ENCODE measurements at places on chromosomes 7 and 10.

- DNase-seq: no peak
These were observed at the start of gene ZNF316 for GRCh38 chr7:6636741-6637543. Gene ZNF316, plus strand, starts transcription at chr7:6637318. Its CDS starts 5,092 bp downstream, at chr7:6642410.

DNA sequence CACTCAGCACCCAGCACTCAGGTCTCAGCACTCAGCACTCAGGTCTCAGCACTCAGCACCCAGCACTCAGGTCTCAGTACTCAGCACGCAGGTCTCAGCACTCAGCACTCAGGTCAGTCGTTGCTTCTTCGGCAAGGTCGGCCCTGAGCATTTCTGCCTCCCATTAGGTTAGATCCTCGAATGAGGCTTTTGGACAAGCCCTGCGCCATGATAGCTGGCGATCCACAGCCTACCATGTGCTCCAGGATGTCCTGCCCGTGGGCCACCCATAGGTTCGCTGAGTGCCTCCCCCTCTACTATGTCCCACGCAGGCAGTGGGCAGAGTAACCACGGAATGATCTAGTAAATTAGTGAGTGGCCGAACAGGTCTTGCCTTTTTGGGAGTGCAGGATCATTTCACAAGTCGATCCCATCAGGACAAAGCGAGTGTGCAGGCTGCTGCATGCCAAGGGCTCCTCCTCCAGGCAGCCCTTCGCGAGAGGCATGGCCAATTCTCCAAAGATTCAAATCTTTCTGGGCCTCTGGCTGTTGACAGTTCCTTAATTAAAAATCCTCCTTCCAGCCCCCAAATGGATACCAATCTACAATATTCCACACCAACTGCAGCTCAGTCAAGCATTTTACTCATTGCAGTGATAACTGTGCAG is 206.3 kb downstream of the ADARB2 start:
- no peak for DNase-seq

- DNase-seq: no peak
These were observed 13.6 kb downstream of the SNX10 start for GRCh38 chr7:26305090-26305868.

- no peak for DNase-seq
These were observed 283.8 kb downstream of the CDK14 start for GRCh38 chr7:90879924-90880323.

DNA sequence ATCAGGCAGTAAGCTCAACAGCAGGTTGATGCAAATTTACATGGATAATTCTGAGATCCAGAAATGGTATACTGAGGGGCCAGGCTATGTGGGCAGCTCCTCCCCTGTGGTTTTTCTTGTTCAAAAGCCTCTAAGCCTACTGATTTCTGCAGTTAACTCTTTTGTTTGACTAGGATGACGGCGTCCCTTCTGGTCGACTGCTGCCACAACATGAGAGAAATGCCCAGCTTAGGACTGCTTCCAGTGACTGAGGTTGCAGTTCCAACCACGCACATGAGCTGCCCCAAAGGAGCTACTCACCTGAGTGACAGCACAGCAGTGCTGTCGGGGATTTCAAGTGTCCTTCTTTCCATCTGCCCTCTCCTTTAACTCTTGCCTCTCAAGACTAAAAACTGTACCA is 973.0 kb upstream of the GHITM start:
- no peak for DNase-seq

GRCh38 chr7:30148951-30149459 is 14.2 kb downstream of the MTURN start:
- DNase-seq: peak; percentile 79

GRCh38 chr7:157553256-157553655 is 216.5 kb downstream of the DNAJB6 start:
- DNase-seq: no peak

Measured in keratinocyte (primary cell).